ENCODE measurements at places on chromosomes 3 and 15.

- DNase-seq, result no peak
These were observed 37.5 kb downstream of the VGLL4 start for GRCh38 chr3:11606090-11606784.

GRCh38 chr3:185717627-185718402 lies 107.0 kb downstream of the IGF2BP2 start:
- no peak for DNase-seq

GRCh38 chr3:74121761-74122160 lies 492.7 kb downstream of the CNTN3 start:
- no peak for DNase-seq

GRCh38 chr15:71730277-71731144 lies 79.8 kb upstream of the NR2E3 start:
- DNase-seq, result no peak

GRCh38 chr3:84963137-84963536 lies 4.3 kb downstream of the CADM2 start:
- DNase-seq, result no peak

GRCh38 chr3:66396888-66397287 lies 103.9 kb downstream of the LRIG1 start:
- no peak for DNase-seq

- no peak for DNase-seq
These were observed 113.6 kb downstream of the POLR2M start for GRCh38 chr15:57820119-57820518.

- DNase-seq, result no peak
These were observed 317.4 kb upstream of the RARB start for GRCh38 chr3:25110642-25111041.

DNA sequence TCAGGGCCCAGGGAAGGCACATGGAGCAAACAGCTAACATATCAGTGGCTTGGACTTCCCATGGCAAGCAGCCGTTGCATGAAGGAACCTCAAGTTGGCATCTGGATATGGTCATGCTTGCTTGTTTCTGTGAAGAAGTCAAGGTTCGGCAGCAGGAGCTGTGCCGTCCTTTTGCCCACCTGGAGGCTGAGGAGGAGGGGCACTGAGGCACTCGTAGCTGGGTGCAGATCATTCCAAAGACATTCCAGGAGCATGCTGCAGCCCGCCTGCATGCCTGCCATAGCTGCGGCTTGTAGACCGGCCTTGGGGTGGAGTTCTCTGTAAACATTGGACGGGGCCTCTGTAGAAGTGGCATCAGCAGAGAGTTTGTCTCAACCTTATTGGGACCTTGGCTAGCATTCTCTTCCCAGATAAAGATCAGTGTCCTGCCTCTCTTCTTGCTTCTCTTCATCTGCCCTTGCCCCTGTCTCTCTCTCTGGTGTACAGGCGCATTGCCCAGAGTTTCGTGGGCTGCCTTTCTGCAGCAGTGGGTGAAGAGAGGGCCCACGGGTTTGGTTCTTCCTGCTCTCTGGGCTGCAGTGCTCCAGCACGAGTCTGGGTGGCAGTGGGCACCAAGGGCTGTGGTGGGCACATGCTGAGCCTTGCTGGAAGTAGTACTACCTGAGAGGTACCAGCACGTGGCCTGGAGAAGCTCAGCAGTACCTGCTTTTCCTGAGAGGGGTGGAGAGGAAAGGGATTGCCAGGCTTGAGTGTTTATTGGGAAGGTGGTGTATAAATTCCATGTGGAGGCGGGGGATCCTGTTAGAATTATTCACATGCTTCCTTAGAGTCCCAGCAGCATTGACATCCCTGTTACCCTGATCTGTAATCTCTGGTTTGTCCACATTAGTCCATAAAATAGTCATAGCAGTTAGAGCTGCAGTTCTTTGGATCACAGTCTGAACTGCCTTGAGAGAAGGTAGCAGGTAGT lies 49.4 kb downstream of the CHCHD6 start:
- no peak for DNase-seq

- DNase-seq, result no peak
These were observed 18.7 kb downstream of the DNAJC13 start for GRCh38 chr3:132435911-132436425.

GRCh38 chr3:115284980-115285379 lies 137.9 kb upstream of the ZBTB20 start:
- no peak for DNase-seq

DNA sequence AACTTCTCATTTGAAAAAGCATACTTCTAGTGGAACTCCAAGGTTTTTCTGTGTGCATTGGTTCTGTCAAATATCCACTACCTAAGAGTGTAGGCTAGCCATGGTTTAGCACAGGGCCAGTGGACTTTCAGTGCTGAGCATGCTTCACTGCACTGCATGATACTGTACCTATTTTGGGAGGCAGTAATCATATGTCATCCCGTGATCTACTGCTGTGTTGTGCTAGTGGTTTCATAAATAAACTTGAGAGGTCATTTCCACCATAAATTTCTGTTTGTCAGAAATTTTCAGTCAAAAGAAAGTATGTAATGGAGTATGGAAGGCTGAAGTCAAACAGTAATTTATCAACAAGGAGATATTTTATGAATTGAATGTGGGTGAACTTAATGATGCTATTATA lies 203.6 kb downstream of the ROBO1 start:
- no peak for DNase-seq

DNA sequence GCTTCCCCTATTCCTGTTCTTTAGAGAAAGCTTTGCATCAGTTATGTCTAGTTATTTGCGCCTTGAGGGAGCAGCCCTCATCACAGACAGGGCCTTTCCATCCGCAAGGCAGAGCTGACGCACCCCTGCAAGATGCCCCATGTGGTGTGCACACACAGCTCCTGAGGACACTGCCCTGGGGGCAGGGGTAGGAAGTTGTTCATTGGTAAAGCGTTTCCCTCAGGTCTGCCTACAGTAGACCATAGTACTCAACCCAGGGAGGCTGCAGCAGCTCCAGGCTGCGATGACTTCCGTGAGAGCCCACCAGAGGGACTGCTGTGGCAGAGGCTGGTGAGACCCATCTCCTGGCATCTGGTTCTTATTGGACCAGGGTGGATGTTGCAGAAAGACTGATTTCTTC lies 55.1 kb upstream of the PLXNA1 start:
- no peak for DNase-seq

GRCh38 chr3:3302964-3303363 lies 123.5 kb upstream of the CRBN start:
- no peak for DNase-seq

- DNase-seq, result no peak
These were observed 155.0 kb downstream of the DUT start for GRCh38 chr15:48486228-48486627.

DNA sequence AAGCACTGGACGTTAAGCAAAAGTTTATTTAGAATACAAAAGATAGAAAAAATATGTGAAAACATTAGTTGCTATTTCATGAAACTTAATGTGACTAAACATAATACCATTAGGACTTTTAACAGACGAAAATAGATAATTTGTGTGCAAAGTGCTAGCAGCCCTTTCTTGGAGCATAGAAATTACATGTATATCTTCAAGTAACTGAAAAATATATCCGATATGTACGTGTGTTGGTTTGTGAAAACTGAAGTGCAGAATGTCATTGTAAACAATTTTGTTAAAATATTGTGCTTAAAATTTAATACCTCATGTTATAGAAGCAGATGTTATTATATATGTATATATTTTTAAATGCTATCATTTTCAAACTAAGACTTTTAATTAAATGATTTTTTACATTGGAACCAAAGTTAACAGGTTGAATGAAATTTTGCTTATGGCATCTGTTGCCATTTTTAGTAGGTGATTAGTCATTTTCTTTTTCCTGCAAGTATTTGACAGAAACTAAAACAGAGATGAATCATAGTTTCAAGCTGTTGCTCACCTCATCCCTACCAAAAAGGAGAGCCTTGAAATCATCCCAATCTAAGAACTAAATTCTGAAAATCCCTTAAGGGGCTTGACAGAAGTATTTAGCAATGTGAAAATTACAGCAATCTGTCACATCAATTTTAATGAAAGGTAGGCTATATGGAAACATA lies 334.8 kb downstream of the NAALADL2 start:
- no peak for DNase-seq

DNA sequence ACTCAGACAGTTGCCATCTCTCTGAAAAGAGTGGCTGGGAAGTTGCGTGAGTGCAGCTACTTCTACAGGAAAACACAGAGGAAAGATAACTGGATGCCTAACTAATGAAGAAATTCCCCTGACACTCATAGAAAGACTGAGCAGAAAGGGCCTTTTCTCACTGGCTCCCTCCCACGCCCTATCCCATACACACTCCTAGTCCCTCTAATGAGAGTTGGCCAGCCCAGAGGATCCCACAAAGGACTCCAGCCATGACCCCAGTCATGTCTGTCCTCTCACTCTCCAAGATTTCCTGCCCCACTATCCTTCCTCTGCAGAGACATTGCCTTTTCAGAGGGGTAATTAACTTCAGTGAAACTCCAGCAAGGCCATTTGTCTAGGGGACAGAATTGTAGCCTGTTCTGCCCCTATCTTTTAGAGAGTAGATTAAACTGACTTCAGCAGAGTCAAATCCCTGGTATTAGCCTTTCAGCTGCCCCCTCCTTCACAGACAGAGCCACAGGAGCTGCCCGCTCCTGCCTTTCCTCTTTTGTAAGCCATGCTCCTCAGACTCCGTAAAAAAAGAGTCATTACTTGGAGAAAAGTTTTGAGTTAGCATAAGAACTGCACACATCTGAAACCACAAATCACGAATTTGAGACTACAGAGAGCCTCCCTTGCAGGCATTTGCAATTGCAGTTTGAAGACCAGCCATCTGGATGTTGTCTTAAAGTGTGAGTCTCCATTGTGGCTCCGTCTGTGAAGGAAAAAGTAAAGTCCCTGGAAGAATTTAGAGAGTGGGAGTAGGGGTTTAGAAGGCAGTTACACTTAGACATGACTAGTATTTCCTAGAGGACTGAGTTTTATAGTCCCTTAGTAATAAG lies 129.1 kb upstream of the SEMA6D start:
- DNase-seq, result no peak
